ENCODE measurements at places on chromosomes 12 and 14.

- DNase-seq = no peak
Observed at GRCh38 chr14:80316441-80316840, 105.1 kb upstream of the DIO2 start.

DNA sequence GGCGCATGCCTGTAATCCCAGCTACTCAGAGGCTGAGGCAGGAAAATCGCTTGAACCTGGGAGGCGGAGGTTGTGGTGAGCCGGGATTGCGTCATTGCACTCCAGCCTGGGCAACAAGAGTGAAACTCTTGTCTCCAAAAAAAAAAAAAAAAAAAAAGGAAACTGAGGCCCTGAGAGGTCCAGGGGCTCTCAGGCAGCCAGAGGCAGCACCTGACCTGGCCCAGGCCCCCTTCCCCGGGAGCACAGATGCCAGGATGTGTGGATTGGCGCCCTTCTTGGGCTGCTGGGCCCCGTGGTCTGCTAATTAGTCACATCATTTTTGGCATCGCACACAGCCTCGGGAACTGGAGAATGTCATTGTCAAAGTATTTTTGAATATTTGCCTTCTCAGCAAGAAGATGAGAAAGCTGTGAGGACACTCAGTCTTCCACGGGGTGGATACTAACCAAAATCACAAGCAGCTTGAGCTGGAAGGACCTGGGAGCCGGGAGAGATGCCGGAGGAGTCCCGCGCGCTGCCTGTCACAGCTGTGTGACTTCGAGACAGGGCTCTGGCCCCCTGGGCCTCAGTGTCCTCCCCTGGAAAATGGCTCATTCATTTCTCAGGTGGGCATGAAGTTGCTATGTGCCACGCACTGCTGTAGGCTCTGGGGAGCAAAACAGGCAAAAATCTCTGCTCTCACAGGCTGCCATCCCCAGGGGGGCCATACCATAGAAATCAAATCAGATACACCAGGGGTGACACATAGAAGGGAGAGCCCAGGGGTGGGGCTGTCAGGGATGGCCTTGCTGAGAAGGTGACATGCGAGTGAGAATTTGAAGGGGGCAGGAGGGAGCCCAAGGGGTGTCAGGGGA, 12.5 kb upstream of the RCOR1 start:
- no peak for DNase-seq

GRCh38 chr12:31843398-31844095, 114.7 kb upstream of the AMN1 start:
- DNase-seq = no peak

- no peak for DNase-seq
Observed at GRCh38 chr12:107864235-107864634, 89.7 kb downstream of the ASCL4 start.

DNA sequence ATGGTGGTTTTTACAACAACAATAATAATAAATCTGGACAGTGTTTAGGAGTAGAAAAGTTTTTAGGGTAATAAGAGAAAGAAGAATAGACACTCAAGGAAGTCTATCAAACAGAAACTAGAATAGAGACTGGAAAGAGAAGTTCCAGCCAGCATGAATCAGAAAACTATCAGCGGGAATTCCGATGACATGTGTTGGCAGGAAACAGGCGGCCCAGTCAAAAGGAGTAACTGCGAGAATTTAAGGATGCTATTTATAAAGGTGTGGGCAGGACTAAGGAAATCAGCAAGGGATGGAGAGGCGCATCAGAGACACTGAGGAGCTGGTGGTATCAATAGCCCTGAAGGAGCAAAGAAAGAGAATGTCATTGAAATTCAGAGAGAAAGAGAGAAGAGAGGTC, 89.9 kb downstream of the TBX5 start:
- DNase-seq = peak; percentile 4

DNA sequence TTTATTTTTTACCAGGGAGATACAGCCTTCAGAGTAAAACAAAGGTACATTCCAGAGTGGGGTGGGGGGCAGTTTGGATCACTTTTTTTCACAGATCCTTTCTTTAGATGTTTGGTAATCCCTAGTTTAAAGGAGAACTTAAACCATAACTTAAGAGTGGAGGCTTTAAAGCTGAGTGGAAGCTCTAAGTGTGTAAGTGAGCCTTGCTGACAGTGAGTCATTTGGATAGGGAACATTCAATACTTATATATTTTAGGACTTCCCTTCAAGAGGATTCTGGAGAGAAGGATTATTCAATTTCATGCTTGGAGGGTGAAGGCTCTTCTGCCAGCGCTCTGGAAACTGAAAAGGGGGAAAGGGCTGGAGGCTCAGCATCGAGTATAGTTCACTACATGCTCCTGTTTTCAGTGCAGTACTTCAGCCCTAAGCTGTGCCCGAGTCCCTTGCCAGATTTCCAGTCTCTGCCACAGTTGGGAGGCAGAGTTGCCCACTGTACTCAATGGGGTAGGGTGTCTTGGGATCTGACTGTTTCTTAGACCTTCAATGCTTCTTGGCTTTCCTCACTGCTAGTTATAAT, 8.4 kb downstream of the PRKAG1 start:
- DNase-seq = no peak

GRCh38 chr14:103314496-103315277, 19.4 kb upstream of the EIF5 start:
- no peak for DNase-seq

GRCh38 chr14:67050896-67051295, 138.3 kb upstream of the GARIN2 start:
- DNase-seq = no peak

DNA sequence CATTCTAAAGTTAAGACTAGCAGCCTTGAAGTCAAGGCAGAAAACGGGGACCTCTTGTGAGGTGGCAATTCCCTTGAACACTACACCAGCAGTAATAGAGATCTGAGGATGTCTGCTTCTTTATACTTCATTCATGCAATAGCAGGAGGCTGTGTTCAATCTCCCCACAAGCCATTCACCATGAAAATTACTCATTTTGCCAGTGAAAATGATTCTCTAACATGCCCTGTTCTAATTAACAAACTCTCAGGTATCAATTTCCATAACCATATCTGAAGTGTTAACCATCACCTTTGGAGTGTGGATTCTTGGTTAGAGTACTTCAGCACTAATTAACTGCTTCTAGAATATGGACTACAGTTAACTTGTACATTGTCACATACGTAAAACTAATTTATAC, 3.4 kb upstream of the GLIPR1 start:
- DNase-seq = no peak

DNA sequence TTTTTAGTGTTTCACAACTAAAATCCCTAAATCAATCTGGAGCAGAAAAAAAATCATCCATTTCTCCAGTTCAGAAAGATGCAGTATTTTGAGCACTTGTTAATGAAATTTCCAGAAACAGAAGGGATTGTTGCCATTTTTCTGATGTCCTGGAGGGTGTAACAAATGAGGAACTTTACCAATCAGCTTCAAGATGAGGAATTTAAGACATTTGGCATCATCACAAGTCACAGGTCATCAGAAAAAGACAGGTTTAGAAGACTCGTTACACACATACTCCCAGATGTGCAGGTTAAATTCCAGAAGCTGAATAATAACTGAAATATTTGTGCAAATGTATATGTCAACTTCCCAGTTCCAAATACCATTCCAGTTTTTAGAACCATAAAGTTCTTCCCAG, 482 bp upstream of the PSMC1 start:
- no peak for DNase-seq

DNA sequence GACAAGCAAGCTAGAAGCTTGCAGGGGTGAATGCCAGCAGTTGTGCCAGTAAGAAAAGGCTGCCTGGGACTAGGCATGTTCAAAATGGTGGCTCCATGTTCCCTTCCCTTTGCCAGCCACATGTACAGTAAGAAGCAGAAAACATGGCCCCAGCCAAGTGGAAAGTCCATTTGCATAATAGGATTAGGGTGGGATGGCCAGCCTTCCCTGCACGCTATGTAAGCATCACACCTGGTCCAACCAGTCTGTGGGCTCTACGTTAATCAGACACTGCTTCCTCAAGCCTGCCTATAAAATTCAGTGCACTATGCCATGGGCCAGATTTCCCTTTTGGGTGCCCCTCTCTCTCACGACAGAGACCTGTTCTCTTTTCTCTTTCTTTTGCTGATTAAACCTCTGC, 288.4 kb downstream of the GXYLT1 start:
- no peak for DNase-seq

- peak; percentile 24 for DNase-seq
Observed at GRCh38 chr14:90642244-90642717, 173.9 kb downstream of the TTC7B start.

- DNase-seq = no peak
Observed at GRCh38 chr14:65261425-65261920, 151.1 kb upstream of the FUT8 start.

GRCh38 chr12:75900781-75901254, 130.8 kb downstream of the PHLDA1 start:
- no peak for DNase-seq

DNA sequence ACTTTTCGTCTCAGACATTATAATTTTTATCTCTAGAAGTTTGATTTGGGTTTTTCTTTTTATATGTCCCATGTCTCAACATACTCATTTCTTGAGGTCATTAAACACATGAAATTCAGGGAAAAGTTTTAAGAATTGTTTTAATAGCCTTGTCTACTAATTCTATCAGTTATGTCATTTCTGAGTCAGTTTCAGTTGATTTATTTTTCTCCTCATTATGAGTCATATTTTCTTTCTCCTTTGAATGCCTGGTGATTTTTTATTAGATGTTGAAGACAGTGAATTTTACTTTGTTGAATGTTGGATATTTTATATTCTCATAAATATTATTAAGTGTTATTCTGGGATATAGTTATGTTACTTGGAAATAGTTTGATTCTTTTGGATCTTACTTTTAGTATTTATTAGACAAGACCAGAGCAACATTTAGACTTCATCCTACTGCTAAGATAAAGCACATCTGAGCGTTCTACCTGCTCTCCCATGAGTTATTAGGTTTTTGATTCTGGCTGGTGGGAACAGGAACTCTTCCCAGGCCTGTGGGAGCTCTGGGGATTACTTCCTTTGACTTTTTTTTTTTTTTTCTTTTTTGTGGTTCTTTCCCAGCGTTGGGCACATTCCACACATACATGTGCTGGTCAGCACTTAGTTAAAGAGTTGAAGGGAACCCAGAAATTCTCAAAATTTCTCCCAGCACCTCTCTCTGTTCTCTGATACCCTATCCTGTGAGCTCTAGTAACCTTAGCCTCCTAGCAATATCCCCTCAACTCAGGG, 1157.7 kb downstream of the BCL11B start:
- DNase-seq = peak; percentile 52

DNA sequence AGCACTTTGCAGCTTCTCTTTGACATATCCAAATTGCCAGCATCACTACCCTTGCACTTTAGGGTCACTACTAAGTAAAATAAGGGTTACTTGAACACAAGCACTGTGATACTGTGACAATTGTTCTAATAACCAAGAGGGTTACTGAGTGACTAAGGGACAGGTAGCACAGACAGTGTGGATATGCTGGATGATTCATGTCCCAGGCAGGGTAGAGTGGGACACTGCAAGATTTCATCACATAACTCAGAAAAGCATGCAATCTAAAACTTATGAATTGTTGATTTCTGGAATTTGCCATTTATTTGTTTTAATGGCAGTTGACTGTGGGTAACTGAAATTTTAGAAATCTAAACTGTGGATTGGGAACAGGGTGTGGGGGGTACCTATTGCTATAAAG, 218.8 kb downstream of the KITLG start:
- no peak for DNase-seq

DNA sequence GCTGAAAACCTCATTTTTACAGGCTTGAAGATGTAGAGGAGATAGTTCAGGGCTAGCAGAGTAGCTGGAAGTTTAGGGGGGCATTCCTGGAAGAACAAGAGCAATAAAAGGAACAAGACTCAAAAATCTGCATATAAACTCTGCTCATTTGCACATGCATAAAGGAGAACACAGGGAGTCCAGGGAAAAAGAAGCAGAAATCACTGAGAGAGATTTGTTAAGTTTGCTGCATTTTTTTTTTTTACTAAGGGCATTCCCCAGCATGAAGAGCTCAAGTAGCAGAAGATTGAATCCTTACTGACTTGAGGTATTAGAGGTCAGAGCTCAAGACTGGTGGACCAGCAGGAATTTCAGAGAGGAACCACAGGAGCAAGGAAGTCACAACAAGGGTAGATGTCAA, 28.2 kb upstream of the BCL11B start:
- no peak for DNase-seq

DNA sequence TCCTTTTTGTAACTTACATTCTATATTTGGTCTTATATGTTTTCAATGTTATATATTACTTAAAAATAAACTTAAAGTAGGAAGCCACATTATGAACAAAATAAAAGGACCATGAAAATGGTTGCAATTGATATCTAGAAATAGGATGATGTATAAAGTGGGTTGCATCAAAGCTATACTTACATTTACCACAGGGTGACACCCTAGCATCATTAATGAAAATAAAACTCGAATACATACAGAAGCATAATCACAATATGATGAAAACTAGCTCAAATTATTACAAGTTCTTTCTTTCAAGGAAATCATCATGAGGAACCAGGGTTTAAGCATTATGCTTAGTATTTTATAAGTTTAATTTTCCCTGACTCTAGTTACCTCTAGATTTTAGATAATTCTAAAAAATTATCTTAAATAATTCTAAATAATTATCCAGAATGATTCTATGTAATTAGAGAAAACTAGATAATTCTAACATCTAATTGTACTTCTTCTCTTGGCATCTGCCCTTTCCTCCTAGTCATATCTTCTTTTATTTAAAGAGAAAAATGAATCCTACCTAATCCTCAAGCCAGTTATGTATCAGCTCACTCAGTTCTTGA, 31.2 kb downstream of the TAS2R7 start:
- DNase-seq = peak; percentile 42

DNA sequence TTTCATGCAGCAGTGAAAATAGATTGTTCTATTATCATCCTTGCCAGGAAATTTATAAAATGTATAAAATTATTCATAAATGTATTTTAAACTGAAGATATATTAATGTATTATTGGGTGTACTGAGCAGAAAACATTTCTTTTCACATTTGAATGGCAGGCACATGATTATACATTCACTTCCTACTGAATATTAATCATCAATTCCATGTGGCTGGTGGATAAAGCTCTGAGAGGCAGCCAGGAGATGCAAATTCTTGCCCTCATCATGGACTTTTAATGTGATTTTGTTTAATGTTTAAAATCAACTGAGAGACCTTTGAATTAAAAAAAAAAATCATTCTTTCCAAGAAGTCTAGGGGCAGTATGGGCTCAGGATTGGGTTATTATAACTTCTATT, 40.8 kb downstream of the ANO6 start:
- no peak for DNase-seq

DNA sequence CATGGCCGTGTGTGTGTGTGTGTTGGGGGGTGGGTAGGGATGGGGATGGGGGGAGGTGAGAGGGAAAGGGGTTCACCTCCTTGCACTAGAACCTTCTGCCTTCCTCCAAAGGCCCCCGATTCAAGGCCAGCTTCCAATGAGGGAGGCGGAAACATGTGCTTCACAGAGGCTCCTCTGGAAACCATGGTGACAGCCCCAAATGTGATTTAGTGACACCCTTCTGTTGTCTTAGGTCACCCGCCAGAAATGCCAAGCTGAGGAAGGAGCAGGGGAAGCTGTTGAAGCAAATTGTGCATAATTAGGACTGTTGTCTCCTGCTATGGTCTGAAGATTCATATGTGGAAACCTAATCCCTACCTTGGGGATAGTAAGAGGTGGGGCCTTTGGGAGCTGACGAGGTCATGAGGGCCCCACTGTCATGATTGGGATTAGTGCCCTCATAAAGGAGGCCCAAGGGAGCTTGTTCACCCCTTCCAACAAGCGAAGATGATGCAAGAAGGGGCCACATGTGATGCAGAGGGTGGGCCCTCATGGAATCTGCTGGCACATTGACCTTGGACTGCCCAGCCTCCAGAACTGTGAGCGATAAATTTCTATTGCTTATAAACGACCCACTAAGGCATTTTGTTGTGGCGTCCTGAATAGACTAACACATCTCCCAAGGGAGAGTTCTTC, 95.2 kb downstream of the AACS start:
- no peak for DNase-seq
